Common myeloid progenitor, CD34-positive (primary cell): ENCODE measurements at places on chromosomes 5 and 9.

GRCh38 chr5:40436535-40437237 lies 243.0 kb upstream of the PTGER4 start:
- DNase-seq, result peak; percentile 69

GRCh38 chr9:5562806-5563416 lies 52.6 kb downstream of the PDCD1LG2 start:
- DNase-seq, result peak; percentile 61

DNA sequence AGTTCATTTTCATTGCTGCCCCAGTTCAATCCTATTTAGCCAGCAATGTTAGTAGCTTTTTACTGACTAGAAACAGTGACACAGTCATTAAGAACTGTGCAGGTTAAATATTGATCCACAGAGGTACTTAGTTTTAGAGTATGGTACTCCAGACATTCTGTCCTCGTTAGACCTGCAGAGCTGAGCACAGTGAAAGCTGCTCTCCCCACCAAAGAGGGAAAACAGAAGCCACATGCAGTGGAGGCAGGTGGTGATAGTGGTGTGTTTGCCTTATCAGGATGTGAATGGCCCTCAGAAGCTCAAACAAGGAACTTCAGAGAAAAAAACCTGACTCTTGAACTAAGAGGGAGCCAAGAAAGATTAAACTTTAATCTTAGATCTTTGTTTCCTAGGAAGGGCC lies 75.5 kb downstream of the UNC13B start:
- no peak for DNase-seq

DNA sequence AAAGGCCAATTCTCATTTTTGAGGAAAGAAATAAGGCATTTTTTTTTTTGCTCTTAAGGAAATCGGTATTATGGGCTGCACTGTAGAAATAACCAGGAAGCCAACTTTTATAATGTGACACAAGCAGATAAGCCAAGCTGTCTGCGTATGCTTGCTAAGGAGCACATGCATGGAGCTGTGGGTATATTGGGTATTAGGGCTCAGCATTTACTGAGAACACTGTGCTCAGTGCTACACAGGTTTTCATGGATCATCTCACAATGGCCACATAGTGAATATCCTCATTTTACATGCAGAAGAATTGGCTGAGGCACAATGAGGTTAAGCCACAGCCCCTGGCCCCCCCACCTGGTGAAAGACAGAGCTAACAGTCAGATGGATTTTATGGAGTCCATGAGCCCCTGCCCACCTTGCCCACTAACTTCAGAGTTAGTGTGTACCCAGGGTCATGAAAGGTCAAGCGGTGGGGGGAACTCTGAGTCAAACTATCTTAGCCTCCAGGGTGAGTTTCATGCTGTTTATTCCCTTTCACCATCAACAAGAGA lies 204.8 kb downstream of the SPATA31A6 start:
- DNase-seq, result peak; percentile 16

DNA sequence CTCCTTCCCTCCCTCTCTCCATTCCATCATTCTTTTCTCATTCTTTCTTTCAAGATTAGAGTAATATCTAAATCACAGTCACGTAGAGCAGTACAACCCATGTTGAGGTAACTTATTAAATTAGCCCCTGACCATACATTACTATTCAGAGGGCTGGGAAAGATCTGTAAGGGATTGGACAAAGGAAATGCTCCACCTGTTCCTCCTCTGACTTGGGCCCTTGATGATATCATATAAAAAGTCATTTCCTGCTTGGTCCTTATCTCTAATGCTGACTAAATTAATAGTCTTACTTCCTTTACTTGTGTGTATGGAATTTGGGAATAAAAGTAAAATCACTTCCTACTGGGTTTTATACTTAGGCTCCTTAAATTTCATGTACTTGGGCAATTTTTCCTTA lies 40.8 kb downstream of the SNX18 start:
- no peak for DNase-seq

GRCh38 chr9:84322828-84323227 lies 17.7 kb downstream of the SLC28A3 start:
- no peak for DNase-seq

- no peak for DNase-seq
Measured at GRCh38 chr5:55714339-55714738, 2.2 kb upstream of the SLC38A9 start.

DNA sequence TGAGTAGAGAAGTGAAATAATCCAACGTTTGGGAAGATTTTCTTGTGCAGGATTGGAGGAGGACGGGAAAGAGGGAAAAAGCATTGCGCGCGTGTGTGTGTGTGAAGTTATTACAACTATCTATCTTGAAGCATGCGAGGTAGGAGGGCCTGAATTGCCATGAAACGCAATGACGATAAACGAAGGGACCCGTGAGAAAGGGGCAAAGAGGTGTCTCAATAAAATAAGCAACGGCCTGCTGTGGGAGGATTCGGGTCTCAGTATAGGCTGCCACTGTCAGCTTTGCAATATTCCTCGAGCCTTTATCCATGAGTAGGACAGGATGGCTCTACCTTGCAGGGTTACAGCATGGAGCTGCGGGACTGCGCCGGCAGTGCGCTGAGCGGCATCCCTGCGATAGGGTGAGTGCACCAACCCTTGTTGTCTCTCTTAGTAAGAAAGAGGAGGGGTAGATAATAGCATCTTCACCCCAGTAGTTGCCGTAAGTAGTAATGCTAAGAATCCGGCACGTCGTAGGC lies 631 bp upstream of the RCL1 start:
- no peak for DNase-seq

DNA sequence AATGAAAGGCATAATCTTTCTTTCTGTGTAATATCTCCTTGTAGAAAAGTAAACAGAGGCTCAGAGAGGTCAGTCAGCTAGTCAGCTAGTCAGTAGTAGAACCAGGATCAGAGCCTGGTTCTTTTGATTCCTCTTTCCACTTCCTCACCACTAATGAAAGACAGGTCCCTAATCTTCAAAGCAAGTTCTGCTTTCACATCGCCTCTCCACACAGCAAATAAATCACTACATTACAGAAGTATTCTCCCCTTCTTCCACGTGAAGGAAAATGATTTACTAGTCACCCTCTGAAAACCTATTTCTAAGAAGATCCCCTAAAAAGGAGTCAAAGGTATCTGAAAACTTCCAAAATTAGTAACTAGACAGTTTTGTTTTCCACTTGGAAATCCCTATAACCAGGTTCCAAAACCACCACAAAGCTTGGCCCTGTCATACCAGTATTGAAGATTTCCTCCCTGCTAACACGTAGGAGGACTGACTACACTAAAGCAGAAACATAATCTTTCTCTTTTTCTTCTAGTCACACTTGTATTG lies 140.5 kb upstream of the TARS1 start:
- peak; percentile 84 for DNase-seq

DNA sequence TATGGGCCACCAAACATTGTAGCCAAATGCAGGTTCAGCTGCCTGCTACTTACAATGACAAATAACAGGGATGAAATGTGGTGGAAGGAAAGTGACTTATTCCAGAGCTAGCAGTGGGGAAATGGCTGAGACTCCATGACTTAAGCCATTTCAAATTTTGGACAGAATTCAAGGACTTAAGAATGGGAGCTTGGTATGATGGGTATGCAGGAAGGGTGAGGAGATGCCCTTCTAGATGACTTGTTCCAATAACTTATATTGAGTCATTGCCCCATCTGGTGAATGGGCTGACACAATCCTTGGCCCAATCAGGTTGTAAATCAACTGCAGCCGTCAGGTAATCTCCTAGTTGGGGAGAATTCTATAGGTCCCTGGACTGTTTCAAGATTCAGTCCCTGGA lies 230.7 kb upstream of the SGCD start:
- no peak for DNase-seq
